Lung (tissue), 17 donors: ENCODE measurements at places on chromosomes 13 and 19.

DNA sequence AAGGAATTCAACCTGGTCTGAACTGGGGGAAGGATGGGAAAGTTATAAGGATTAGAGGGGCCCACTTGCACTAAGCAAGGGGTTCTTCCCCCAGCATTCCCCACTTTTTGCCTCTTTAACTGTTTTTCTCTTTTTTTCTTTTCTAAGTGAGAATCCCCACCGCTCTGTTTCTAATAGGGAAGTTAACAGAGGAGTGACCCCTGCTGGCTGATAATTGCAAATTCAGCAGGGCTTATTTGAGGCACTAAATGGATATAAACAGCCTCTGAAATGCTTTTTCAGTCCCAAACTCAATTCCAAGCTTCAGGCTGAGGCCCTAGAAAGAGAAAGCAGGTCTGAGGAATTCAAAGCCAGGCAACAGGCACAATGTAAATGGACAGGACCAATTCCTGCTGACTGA lies 38.2 kb upstream of the CEACAM21 start:
- no peak for DNase-seq

DNA sequence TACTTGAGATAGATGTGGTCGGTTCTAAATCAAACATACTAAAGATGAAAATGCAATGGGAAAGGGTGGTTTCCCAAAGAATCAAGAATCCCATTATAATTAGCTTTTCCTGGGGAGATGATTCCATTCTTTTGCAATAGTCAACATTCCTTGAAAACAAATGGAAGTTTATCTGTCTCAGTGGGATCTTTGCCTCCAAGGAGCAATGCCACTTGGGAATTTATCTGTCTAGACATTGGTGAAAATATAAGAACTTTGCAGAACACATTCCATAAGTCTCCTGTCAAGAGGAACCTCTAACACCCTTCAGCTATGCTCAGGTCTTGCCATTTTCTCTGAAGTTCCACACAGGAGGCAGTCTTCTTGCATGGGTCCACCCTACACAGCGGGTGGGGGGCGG lies 152.5 kb downstream of the KCTD12 start:
- DNase-seq, result no peak

GRCh38 chr13:110925023-110925612 lies 10.2 kb upstream of the ANKRD10 start:
- peak; percentile 69 for DNase-seq

GRCh38 chr19:31355665-31356289 lies 6.5 kb upstream of the TSHZ3 start:
- DNase-seq, result no peak

GRCh38 chr19:32877323-32877912 lies 7.9 kb upstream of the SLC7A9 start:
- no peak for DNase-seq

GRCh38 chr13:111166882-111167675 lies 52.0 kb downstream of the ARHGEF7 start:
- no peak for DNase-seq

- DNase-seq, result no peak
These were observed 8.2 kb downstream of the YIPF2 start for GRCh38 chr19:10920288-10920655.

- DNase-seq, result peak; percentile 70
These were observed 320.1 kb downstream of the ZNF536 start for GRCh38 chr19:30692181-30692811.

DNA sequence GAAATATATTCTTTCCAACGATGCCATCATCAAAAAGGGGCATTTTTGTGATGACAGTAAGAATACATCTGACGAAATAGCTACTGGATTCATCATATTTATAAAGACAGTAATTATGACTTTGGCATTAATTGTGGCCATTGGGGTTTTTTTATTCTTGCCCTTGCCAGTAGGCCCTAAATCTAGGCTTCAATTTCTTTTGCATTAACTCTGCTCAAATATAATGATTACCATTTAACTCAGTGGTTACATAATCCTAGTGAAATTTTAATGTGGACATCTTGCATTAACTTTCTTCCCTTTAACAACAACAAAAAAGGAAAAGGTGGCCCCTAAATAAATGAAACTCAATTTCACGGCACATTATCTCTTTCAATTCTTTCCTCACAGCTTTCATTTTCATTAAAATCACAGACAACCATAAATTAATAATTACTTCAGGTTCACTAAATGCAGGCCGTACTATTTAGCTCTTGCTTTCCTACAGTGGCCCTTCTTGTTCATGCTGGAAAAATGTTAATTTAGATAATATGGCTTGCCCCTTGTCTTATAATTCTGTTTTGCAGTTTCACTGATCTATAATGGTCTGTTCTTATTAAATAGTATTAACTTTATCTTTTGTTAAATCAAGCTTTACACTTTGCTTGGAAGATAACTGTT lies 615.6 kb downstream of the DACH1 start:
- DNase-seq, result no peak

DNA sequence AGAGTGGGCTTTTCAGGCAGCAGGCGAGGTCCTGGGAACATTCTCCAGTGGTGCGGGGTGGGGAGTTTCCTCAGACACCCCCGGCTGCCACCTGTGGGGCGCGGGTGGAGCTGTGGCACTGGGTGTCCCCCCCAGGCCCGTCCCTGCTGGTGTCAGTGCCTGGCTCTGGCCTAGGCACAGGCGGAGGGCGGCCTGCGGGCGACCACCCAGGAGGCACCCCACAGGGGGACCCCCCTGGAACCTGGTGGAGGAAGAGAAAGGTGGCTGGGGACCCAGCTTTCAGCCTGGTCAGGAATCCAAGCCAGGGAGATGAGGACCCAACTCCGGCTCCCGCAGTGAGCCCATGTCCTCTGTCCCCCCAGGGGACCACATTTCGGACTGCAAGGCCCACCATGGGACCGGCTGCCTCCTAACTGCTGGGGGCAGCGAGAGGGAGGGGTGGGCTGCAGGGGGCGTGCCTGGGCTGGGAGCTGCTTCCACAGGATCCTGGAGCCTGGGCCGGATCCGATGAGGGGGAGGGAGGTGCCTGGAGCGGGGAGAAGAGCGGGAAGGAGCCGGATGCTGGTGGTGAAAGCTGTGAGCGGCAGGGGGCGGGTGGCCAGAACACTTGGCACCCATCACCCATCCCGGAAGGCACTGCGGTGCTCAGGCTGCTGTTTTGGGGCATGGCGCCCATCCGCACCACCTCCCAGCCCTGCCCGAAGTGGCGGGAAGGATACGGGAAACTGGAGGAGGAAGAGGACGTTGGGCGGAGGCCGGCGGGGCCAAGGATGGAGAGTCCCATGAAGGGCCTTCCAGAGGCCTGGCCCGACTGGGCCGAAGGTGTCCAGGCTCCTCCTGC lies 5.5 kb upstream of the CTXN1 start:
- DNase-seq, result no peak

GRCh38 chr19:9641810-9642209 lies 20.8 kb upstream of the ZNF561 start:
- no peak for DNase-seq

DNA sequence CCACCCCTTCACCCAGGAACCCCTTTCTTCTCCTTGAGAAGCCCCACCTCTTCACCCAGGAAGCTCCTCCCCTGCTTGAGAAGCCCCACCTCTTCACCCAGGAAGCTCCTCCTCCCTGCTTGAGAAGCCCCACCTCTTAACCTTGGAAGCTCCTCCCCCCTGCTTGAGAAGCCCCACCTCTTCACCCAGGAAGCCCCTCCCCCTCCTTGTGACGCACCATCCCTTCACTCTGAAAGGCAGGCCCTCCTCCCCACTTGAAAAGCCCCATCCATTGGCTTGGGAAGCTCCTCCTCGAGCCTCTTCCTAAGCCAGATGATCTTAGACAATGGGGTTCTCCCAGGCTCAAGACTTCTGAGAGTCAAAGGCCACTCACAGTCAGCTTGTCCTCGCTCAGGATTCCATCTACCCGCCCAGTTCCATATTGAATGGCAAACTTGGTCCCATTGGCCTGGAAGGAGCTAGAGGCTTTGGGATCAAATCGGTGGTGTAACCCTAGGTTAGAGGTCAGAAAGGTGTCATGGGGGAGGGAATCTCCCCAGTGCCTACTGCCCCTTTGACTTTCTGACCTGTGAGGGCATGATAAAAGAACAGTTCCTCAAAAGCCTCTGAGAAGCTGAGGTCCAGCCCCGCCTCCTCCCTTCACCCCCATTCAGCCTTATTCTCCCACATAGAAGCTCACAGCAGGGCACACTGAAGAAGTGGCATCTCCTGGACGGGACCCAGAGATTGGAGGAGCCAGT lies 4.0 kb downstream of the NAPSA start:
- no peak for DNase-seq

- DNase-seq, result no peak
These were observed 8.0 kb downstream of the TJP3 start for GRCh38 chr19:3716147-3716668.

DNA sequence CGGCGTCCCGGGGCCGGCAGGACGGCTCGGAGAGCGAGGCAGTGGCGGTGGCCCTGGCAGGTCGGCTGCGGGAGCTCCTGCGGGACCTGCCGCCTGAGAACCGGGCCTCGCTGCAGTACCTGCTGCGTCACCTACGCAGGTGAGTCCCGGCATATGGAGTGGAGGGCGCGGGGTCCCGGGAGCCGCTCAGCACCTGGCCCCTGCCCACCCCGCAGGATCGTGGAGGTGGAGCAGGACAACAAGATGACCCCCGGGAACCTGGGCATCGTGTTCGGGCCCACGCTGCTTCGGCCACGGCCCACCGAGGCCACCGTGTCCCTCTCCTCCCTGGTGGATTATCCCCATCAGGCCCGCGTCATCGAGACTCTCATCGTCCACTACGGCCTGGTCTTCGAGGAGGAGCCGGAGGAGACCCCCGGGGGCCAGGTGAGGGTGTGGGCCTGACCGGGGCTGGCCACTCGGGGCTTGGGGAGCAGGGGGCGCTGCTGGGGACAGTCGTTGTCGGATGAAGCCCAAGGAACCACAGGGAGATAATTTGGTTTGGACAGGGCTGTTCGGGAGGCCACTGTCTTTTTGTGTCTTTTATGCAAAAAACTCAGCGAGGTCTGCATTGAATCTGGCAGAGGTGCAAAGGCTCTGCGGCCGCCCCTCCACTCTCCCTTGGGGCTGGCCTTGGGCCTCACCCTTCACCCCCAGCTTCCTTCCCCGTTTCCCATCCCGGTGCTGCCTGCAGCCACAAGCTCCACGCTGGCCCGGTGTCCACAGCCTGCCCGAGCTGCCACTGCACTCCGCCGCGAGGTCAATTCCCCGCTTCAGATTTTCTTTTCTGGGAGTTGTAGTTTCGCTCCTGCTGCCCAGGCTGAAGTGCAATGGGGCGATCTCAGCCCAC lies 12.0 kb downstream of the POLR2E start:
- no peak for DNase-seq

DNA sequence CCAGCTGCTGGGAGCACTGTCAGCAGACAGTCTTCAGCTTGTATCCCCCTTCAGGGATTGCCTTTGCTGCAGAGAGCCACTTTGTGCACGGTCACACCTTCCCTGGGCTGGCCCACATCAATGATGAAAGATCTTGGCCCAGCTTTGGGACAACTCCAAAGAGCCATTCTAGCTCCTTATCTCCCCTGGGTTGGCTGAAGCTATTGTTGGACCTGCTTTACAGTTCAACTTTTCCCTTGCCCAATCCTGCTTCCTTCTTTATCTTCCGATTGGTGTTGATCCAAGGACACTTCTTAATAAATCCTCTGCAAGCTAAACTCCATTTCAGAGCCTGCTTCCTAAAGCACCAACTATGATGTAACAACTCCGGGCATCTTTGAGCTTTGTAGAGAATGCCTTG lies 466.4 kb downstream of the KLF12 start:
- DNase-seq, result no peak
